ENCODE measurements at places on chromosomes 5 and 9. TPM values are rescaled to one million over a fixed set of nuclear protein-coding genes. Genes with fewer than 3 reads are reported as not detected.

GRCh38 chr9:104914466-104914865 lies 13.5 kb downstream of the ABCA1 start:
- no peak for DNase-seq

- DNase-seq = peak; percentile 21
Measured at GRCh38 chr5:157670662-157671591, at the start of gene C5orf52. C5orf52 (plus strand) TSS chr5:157671533; CDS start chr5:157671615, 82 bp downstream.

- DNase-seq = peak; percentile 98
Measured at GRCh38 chr9:33172256-33173238, 5.4 kb upstream of the B4GALT1 start.

DNA sequence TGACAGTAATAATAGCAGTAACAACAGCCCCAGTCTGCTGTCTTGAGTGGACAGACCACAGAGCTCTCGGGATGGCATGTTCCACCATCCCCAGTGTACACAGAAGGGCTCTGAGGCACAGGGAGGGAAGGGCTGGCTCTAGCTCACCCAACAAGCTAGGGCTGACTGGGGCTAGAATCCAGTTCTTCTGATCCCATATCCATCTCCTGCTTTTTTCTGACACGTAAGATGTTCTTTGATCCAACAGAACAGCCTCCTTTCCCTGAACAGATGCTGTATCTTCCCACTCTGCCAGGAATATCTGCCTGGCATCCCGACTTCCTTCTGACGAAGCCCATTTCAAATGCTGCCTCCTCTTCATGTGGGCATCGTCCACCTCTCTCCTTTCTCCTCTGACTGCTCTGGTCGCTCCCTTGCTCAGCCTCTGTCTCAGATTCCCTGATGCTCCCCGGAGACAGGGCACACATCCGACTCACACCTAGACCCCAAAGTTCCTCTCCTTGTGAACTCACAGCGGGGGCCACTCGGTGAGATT lies 43.6 kb upstream of the CLK4 start:
- no peak for DNase-seq

- DNase-seq = peak; percentile 12
Measured at GRCh38 chr9:84121991-84122523, 141.5 kb downstream of the RMI1 start.

GRCh38 chr5:115209279-115209678 lies 39.6 kb upstream of the TRIM36 start:
- no peak for DNase-seq

DNA sequence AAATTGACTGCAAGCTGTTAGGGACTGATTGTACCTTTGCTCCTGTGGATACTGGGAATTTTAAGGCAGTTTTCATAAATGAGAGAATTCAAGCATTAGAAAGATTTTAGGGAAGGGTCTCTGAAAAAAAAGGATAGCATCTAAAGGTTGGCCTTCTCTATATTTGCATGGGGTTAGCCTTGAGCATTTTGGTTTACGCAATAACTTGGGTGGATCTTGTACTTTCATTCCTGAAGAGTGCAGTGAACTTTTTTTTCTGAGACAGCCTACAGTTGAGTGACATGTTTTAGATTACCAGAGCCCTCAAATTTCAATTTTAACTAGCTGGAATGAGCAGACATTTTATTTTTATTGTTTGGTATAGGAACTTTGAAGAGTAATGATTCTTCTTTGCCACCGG lies 91.6 kb upstream of the NR3C1 start:
- DNase-seq = peak; percentile 69

CMBL gene
- total RNA-seq = 12.3 TPM

LHX6 gene
- not detected for total RNA-seq

All from fibroblast of the aortic adventitia (primary cell).